NT2/D1 (cell line): ENCODE measurements at places on chromosomes 11 and 22.

DNA sequence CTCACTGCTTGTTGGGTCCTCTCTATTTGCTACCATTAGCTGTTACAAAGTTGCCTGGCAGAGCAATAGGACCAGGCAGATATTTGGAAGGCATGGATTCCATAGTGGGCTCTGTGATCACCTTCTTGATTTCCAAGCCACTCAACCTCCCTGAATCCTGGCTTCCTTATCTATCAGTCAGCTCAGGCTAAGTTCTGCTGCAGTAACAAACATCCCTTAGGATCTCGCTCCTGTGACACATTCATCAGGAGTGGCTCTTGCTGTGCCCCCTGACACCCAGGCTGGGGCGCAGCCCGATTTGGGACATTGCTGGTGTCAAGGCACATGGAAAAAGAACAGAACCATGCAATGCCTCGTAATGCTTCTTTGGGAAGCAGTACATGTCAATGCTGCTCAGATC is 503.9 kb downstream of the TBC1D22A start:
- no peak for DNase-seq

DNA sequence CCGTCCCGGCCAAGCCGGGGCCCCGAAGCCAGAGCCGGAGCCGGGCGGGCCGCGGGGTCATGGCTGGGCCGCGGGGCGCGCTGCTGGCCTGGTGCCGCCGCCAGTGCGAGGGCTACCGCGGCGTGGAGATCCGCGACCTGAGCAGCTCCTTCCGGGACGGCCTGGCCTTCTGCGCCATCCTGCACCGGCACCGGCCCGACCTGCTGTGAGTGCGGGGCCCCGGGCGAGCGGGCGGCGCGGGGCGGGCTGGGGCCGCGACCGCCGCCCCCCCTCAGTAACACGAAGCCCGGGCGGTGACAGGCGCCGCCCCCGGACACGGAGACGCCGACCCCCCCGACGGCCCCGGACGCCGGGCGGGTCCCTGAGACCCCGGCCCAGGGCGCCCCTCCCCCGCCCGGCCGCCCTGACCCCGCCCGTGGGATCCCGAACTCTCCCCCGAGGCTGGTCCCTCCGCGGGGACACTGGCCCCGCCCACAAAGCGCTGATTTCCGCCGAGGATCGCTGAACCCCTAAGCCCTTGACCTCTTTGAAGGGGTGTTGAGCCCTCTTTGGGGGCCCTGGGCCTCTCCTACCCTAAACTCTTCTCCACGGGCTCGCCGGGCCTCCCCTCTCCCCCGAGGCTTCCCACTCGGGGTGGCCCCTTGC is 389 bp downstream of the MICALL1 start:
- DNase-seq: no peak

DNA sequence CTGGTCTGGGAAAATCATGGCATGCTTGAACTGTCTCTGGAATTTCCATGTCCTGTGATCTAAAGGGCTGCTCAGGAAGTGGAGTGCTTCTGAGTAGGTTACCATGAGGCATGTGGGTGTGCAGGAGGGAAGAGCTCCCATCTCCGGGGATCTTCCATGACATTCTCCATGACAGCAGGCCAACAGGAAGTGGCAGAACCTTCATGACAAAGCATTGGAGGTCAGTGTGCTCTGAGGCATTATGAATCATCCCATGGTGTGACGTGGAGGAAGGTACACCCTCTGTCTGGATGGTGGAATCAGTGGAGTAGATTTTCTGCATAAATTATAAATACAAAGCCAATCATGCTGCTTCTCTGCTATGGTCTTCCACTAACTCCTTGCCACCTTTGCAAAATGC is 139.6 kb upstream of the E2F8 start:
- DNase-seq: no peak

GRCh38 chr22:39275814-39276439 is 31.1 kb upstream of the PDGFB start:
- DNase-seq: no peak
